ENCODE measurements at places on chromosomes 4 and X.
A peak's percentile ranks its signal among the peaks of the same experiment; 100 is the strongest.

- DNase-seq: no peak
These were observed 12.0 kb downstream of the CPLX1 start for GRCh38 chr4:813900-814299.

DNA sequence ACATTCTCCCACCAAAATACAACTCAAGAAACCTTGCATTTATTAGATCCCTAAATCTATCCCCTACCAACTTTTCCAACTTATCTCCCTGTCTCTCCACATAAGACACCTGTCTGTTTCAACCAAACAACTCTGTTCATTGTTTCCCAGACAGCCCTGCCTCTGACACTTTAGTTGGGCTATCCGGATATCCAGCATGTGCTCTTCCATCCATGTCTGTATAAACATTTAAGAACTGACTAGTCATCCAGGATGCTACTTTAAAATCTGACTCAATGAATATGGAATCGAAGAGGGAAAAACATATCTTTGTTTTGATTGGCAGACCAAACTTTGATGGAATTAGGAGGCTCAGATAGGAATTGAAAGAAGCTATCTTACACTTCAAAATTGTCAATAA, 143.2 kb upstream of the DCAF8L1 start:
- DNase-seq: no peak

- no peak for DNase-seq
These were observed 3.2 kb upstream of the TLR10 start for GRCh38 chr4:38785901-38786402.

DNA sequence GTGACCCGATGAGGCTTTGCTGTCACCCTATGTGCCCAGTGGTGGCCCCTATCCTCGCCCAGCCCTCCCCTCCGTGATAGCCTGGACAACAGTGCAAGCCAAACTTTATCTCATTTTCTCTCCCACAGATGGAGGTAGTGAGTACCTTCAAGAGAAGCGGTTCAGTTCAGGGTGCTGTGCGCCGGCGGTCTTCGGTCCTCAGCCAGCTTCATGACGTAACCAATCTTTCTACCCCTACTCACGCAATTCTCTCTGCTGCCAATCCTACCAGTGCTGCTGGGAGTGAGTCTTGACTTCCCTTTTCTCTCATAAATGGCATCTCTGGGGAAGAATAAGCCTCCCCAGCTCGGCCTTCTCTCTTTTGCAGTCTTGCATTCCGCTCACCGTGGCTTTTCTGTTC, 29.5 kb downstream of the CCNQ start:
- DNase-seq: no peak

DNA sequence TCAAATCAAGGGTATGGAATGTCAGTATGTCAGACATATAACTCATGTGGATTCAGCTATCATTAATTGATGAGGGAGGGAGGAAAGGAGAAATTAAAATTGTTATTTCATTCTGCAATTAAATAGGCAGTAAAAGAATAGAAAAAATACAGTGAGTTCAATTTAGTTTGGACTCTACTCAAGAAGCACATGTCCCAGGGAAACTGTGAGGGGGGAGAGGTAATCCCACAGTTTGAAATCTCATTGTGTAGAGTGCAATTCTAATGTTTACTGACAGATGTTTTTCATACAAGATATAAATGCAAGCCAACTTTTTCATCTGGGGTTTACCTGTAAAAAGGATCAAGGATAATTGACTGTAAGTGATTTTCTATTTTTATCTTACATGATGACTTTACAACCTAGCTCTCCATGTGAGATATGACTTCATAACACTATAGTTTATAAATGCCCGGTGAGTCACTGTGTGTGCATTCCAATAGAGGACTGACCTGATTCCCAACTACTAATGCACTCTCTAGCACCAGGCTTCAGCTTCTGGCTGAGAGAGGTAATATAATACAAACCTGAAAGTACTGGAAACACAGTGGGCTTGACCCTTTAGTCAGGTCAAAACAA, 35.2 kb upstream of the SCD5 start:
- no peak for DNase-seq

DNA sequence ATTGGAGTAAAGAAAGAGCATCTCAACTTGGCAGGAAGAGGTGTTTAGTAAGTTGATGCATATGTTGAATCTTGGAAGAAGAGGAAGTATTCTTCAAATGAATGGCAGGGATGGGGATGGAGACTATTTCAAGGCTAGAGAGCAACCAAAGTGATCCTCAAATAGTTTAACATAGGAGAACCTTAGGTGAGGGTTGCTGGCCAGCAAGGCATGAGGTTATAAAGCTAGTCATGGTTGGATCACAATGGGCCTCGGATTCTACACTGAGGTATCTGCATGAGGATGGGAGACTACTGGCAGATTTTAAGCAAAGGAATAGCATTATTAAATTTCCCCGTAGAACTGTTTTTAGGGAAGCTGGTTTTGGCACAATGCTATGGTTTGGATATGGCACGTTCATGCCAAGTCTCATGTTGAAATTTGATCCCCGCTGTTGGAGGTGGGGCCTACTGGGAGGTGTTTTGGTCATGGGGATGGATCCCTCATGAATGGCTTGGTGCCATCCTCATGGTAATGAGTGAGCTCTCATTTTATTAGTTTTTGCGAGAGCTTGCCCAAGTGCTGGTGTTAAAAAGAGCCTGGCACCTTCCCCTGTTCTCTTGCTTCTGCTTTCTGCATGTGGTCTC, 41.9 kb upstream of the ETNPPL start:
- DNase-seq: no peak

DNA sequence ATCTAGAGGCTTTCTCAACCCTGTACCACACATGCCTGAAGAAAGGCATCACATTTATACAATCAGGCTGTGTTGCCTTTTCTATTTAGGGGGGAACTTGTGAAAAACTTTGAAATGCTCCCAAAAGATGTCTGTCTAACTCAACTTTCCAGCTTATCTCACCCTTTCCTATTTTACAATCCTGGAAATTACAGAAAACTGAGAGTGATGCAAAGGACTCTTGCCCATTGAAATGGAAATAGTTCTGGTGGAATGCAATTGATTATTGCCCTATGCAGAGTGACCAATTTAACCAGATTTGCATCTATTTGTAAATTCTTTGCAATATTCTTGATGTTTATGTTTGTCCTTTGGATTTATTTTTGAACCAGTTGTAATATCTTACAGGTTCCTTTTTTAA, 77.3 kb downstream of the GALNT7 start:
- no peak for DNase-seq

GRCh38 chrX:101803451-101803850, 128.4 kb downstream of the ZMAT1 start:
- no peak for DNase-seq

GRCh38 chr4:85005865-85006377, 39.4 kb upstream of the WDFY3 start:
- no peak for DNase-seq

DNA sequence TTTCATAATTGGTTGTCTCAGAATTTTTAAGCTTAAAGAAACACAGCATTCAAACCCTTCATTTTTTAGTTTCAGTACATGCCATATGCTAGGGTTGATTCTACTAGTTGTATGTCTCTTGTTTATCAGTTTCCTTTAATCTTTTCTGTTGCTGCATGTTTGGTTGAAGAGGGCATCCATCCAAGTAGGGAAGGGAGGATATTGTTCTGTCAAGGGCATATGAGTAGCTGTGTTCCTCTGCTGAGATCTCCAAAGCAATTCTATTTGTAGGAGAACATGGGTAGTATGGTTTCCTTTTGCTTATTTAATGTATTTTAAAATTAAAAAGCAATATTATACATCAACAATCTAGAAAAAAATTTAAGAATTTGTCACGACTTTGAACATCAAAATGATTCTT, 167.7 kb downstream of the FHIP1A start:
- no peak for DNase-seq

- DNase-seq: no peak
These were observed 161.1 kb upstream of the NAP1L5 start for GRCh38 chr4:88858752-88859151.

DNA sequence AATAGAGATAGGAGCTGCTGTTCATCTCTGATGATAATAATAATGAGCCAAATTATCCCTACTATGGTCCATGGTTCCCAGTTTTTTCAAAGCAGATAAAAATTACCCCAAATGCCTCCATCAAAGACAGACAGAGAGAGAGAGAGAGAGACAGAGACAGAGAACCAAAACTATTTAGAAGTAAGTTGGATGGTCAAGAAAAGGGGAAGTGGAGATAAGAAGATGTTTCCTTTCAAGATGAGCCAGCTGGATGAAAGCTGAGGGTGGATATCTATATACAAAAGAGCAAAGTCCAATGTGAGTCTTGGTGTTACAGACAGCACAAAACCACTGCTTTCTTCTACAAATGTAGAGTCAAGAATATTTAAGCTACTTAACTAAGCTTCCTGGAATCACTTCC, 173.9 kb downstream of the GRIA3 start:
- DNase-seq: no peak

DNA sequence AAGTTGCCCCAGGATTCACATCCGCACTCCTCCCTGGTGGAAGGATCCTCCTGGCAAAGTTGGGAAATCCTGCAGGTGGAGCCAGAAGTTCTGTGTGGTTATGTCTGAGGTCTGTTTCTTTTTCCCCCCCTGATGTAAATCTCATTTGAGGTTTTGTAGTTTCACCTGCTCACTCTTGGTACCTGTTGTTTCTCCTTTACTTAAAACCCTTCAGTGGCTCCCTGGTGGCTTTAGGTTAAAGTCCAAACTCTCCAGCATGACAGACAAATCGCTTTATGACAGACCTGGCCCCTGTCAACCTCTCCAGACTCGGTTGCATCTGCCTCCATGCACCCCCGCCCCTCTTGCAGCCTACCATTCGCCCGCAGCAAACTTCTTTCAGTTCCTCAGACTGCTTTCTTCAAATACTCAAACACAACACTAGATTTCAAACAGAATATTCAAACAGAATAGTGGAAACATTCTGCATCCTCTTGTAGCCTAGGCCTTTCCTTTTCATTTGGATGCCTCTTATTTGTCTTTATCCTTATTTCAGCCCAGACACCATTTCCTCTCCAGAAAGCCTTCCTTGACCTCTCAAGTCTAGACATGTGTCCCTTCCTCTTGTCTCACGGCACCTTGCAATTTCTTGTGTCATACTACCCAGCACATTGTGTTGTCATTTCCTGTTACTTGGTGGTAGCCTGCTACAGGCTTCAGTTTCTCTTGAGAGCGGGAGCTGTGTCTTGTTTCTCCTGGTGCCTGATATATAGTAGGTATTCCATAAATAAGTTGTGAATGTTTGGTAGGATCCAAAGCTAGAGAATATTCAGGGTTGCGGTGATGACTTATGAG, 24.8 kb downstream of the IL13RA1 start:
- no peak for DNase-seq

GRCh38 chr4:164948975-164949374, 28.5 kb downstream of the TRIM61 start:
- no peak for DNase-seq

DNA sequence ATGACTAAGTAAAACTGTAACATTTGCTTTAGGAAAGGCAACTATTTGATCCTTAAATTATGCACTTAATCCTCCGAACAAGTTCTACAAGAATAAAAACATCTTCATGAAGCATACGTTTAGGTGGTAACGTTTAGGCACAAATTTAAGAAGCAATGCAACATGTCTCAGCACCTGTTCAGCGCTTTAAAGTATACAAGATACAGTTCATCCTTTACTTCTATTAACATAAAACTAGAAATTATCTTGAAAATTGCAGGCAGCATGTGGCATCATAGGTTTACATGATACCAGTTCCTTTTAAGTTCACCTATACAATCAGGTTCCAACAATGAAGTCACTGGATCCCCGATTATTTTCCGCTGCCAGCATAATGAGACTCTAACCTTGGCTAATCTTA, 1.5 kb downstream of the PLA2G12A start:
- no peak for DNase-seq

DNA sequence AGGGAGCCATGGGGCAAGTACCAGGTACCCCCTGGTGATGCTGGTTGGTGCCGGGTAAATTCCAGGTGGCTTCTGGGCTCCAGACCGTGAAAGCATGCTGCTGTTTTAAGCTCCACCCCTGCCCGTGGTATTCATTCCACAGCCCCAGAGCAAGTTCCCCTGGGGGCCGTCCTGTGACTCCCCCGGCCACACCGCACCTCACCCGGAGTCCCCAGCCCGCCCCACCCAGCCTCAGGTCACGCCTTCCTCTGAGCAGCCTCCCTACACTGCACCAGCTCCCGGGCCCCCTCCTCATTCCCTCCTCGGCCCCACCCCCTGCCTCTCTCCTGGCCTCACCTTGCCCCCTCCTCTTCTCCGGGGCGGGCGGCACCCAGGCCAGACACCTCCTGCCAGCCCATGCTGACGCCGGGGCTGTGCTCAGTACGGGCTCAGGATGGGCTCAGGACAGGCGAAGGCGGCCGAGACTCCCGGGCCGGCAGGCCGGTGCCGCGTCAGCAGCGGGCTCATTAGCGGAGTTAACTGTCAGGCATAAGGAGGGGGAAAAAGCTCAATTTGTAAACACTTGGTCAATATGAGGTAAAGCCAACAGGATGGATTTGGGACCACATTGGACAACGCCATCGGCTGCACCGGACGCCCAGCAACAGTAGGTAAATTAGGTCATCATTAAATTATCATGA, 127.4 kb downstream of the FAM53A start:
- no peak for DNase-seq

DNA sequence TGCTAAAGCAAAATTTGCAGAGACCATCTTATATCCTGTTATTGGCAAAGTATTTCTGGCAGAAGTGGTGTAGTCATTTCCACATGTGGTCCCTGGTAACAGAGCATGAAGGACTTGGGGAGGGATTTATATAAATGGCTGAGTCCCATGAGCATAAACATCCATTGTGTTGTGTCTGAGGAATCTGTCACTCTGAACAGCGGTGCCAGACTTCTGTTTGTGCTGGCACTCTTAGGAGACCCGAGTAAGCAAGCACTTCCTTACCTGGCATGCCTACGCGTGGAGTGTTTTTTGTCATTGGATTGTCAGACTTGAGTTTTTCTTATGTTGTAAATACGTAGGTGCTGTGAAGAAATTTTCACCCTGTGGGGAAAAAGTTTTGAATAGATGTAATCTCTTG, 285.9 kb downstream of the ARHGAP10 start:
- no peak for DNase-seq

- DNase-seq: no peak
These were observed 46.2 kb downstream of the FHIP1A start for GRCh38 chr4:151455212-151455611.

- peak; percentile 0 for DNase-seq
These were observed 28.1 kb downstream of the BEX3 start for GRCh38 chrX:103404231-103405008.

GRCh38 chrX:24085101-24085500, 30.3 kb downstream of the EIF2S3 start:
- DNase-seq: no peak

DNA sequence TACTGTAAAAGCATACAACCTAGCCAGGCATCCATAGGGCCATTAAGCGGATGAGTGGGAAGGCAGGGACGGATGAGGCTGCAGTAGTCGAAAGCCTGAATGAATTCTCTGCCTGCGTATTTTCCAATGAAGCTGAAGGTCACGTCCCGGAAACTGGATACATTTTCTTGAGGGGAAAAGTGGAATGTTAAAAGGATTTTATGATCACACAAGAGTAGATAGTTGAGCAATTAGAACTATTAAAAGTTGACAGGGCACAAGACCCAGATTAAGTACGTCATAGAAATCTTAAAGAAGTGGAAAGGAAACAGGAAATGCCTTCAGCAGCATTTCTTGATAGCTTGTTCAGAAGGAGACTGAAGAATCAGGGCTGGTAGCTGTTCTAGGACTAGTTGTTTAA, 98.3 kb upstream of the CXXC4 start:
- no peak for DNase-seq
